ENCODE measurements at places on chromosomes 5 and 9.

DNA sequence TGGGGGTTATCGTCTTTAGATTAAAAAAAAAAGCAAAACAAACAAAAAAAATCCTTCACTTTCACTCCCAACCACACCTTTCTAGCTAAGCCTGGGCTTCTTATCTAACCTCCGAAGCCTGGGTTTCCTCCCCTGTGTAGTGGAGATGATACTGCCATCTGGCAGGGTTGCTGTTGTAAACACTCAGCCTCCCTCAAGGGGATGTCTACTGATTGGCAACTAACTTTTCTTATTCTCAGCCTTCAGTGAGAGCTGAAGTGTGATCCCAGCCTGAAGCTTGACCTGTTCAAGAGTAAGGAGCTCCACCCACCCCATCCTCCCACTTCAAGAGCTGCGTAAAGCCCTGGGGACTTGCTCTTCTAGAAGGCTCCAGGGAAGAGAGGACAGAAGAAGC lies 21.5 kb upstream of the WWC1 start:
- DNase-seq: peak; percentile 49

GRCh38 chr5:21615195-21615765 lies 1237.9 kb downstream of the CDH12 start:
- no peak for DNase-seq

GRCh38 chr5:179765400-179765799 lies 28.4 kb upstream of the LTC4S start:
- DNase-seq: no peak

DNA sequence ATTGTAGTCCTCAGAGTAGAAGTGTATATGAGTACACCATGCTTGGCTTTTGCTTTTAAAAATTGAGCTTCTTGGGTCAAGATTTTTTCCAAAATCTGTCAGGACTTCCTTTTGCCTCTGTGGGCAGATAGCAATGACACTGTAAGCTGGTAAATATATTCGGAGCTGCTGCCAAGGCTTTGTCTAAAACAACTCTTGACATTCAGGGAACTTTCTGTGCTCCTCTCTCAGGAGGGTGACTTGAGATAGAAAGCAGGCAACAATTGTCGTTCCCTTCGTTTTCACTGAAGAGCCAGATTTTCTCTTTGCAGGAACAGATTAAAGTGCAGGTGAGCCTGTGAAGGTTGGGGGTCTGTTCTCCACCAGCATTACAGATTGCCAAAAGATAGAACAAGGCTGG lies 230.5 kb downstream of the MAST4 start:
- peak; percentile 47 for DNase-seq

- DNase-seq: no peak
Observed at GRCh38 chr9:100555471-100555870, 22.4 kb upstream of the CAVIN4 start.

- no peak for DNase-seq
Observed at GRCh38 chr9:91160181-91160580, 201.5 kb downstream of the AUH start.

GRCh38 chr5:150026682-150027172 lies 26.2 kb downstream of the HMGXB3 start:
- no peak for DNase-seq

DNA sequence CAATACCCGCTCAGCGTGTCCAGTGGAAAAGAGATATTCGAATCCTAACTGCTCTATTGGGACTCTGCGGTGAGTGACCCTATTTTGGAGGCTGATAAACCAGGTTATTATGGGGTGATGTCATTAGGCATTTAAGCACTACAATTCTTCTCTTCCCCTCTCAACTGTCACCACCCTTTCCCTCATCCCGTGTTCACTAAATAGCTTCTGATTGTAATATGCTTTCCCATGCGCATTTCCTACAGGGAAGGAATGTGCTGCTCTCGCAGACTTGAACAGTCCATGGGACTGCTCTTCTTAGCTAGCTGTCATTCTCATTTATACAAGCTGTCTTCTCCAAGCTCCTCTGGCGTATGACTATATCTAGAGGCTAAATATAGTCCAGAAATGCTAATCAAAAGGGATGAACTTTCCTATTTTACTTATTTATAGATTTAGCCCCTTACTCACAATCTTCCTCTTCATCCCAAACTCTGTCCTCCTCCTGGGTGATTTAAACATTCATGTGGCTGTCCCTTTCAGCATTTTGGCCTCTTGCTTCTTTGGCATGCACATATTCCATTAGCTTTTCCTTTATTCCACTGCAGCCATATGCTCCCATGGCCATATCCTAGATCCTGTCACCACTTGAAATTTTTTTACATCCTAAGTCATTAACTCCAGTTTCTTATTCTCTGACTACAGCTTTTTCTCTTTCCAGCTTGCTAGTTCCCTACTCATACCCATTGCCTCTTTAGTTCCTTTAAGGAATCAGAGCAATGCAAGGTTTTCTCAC lies 39.6 kb upstream of the CSNK1G3 start:
- no peak for DNase-seq

DNA sequence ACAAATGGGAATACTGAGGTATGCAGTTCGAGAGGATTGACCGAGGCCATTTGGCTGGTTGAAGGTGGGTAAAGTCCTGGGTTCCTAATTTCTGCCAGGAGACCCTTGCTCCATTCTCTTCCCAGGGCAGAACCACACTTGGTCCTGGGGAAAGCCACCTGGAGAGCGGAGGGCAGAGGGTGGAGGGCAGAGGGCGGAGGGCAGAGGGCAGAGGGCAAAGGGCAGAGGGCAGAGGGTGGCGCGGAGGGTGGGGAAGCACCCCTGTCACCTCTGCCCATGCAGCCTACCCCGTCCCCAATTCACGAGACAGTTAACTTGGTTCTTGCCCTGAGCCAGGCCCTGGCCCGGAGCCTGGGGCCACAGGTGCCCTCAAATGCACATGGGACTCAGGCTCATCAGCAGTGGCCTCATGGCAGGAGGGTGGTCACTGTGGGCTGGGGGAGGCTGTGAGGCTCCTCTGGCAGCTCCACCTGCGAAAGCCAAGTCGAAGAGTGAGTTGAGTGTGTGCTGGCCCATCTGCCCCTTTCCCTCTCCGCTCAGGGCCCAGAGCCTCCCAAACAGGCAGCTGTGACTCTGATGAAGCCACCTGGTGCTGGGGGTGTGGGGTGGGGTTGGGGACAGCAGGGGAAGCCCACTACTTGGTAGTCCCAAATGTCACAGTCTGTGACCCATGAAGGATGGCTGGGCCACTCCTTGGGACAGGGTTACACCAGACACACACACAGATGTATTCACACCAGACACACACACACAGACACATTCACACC lies 28.0 kb upstream of the FCN1 start:
- DNase-seq: no peak

DNA sequence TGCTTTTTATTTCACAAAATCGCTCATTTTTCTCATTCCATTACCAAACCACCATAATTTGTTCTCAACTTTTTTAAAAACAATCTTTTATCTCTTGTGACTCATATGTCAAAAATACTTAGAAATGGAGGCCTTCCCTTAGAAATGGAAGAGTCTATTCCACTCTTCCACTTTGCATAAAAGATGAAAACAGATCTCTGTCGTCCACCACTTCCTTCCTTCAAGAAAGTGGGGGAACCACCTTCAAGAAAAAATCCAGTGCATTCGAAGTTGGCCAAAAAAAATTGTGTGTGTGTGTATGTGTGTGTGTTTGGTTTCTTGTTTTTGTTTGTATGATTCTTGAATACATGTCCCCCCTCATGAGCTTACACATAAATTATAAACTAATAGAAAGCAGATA lies 628.8 kb upstream of the DMAC1 start:
- DNase-seq: no peak

- DNase-seq: no peak
Observed at GRCh38 chr9:131707733-131708157, 32.1 kb downstream of the RAPGEF1 start.

GRCh38 chr5:52694648-52695047 lies 93.1 kb upstream of the ITGA1 start:
- DNase-seq: no peak

GRCh38 chr5:37888476-37888875 lies 48.6 kb upstream of the GDNF start:
- DNase-seq: no peak
